ENCODE measurements at places on chromosomes 1 and 21.
A peak's percentile ranks its signal among the peaks of the same experiment; 100 is the strongest.

DNA sequence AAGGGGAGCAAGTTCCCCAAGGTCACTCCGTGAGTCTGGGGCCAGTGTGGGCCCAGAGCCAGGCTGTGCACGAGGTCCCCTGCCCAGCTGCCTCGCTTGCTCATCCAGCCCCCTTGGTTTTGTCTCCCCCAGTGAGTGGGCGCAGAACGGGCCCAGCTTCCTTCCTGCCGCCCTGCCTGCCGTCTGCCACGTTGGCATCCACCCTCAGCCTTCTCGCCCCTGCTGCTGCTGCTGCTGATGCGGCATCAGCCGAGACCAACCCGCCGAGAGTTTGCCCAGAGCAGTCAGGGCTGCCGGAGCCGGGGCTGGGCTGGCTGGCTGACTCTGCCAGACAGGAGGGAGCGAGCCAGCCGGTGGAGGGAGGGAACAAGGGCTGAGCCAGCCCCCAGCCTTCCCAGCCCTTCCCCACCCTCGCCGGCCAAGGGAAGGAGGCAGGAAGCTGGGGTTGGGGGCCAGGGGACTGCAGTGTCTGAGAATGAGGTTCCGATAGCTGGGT, 31.4 kb upstream of the WASF2 start:
- no peak for DNase-seq

GRCh38 chr1:236292425-236292824, 10.7 kb upstream of the ERO1B start:
- DNase-seq = no peak

DNA sequence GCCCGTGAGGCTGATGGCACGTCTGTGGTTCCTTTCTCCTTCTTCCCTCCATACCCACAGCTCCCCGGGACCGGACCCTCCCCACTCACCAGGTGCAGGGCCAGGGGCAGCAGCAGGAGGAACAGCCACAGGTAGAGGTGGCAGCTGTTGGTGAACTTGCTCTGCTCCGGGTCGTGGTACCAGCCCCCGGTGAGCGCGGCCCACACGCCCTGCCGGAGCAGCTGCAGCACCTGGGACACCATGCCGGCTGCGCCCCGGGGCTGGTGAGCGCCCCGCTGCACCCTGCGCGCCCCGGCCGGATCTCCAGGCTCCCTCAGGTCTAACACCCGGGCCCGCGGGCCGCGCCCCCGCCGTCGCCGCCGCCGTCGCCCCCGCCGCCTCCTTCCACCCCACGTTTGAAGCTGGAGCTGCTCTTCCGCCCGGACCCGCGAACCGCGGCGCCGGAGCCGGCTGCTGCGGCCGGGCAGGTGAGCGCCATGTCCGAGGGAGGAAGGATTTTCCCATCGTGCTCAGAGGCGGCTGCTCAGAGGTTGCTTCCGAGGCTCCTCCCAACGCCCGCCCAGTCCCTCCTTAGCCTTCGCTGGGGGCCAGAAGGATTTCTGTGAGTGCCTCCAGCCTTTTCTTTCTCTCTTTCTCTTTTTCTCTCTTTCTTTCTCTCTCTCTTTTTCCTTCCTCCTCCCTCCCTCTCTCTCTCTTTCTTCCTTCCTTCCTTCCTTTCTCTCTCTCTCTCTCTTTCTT, at the start of gene PCNX2:
Gene PCNX2 (minus strand): TSS at position 489 of the 738 bp plus-strand sequence. CDS start 247 bp downstream, at position 242.
- peak; percentile 91 for DNase-seq

DNA sequence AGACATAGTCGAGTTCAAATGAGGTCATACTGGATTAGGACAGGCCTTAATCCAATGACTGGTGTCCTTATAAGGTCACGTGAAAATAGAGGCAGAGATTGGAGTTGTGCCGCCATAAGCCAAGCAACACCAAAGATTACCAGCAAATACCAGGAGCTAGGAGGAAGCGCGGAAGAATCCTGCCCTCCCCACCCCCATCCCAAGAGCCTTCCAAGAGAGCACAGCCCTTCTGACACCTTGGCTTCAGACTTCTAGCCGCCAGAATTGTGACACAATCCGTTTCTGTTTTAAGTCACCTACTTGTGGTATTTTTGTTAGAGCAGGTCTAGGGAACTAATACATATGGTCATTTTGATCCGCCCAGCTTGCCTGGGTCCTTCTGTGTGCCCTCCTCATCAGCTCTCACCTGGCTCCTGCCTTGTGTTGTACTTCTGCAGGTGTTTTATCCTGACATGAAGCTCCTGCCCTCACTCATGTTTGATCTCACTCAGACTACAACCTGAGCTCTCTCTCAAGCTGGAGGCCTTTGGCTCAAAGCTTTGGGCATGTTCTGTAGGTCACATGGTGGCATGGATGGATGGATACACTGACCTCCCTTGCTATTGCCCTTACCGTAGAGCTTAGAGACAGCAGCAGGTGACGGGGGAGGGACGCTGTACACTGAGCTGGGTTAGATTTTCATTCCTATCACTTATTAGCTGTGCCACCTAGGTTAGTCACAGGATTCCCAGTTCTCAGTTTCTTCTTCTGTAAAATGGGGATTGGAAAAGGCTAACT, 10.7 kb upstream of the NUAK2 start:
- no peak for DNase-seq

DNA sequence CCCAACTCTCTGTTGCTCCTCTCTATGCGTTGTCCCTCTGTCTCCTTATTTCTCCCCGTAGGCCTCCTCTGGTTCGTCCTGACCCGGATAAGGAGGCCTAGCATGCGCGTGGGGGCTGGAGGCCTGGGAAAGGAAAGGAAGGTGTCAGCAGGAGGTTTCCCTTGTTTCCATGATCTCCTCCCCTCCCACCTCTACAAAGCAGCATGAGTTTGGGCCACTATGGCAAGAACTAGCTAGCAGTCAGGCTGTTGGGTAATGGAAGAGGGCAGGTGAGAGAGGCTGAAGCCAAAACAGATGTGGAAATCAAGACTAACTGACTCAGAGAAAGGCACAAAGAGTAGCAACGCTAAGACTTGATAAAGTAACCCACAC, 687 bp upstream of the SEMA6C start:
- DNase-seq = no peak

- no peak for DNase-seq
Measured at GRCh38 chr1:114339379-114339778, 171.6 kb downstream of the TRIM33 start.

- DNase-seq = no peak
Measured at GRCh38 chr1:218463194-218464156, 118.3 kb downstream of the TGFB2 start.

All from GM23338 (cell line).